ENCODE measurements at places on chromosomes 1 and 21.
A peak's percentile ranks its signal among the peaks of the same experiment; 100 is the strongest.

GRCh38 chr1:187996780-187997179 lies 1168.0 kb downstream of the PLA2G4A start:
- no peak for DNase-seq

- no peak for DNase-seq
These were observed 90.1 kb upstream of the BCL10 start for GRCh38 chr1:85366391-85367170.

- no peak for DNase-seq
These were observed 234.4 kb downstream of the KCNT2 start for GRCh38 chr1:196373798-196374197.

GRCh38 chr1:108533351-108534083 lies 26.4 kb upstream of the EEIG2 start:
- no peak for DNase-seq

DNA sequence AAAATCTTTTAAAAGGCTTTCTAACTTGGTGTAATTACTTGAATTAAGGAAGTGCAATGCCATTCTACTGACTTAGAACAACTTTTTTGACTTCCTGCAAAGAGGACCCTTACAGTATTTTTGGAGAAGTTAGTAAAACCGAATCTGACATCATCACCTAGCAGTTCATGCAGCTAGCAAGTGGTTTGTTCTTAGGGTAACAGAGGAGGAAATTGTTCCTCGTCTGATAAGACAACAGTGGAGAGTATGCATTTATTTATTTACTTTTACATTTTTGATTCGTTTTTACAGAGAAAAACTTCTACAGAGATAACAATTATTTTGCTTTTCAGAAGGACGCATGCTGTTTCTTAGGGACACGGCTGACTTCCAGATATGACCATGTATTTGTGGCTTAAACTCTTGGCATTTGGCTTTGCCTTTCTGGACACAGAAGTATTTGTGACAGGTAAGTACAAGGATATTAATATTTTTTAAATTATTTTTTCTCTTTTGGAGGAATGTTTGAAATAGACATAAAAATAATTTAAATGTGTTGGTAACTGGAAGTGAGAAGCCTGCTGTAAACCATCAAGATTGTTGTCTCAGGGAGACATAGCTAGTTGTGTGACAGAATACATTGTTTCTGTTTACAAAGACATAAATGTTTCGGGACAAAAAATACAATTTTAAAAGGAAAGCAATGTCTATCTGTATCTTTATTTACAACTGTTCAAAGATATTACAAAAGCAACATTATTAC lies at the start of gene PTPRC:
Gene PTPRC, plus strand, starts transcription at position 147 of the 742 bp plus-strand sequence. Its CDS starts 229 bp downstream, at position 376.
- DNase-seq, result no peak

- no peak for DNase-seq
These were observed 21.8 kb upstream of the POU3F1 start for GRCh38 chr1:38068220-38068979.

- DNase-seq, result no peak
These were observed 30.1 kb downstream of the LRIG2 start for GRCh38 chr1:113103048-113103447.

- DNase-seq, result no peak
These were observed 130.5 kb downstream of the BACH1 start for GRCh38 chr21:29429218-29429617.

GRCh38 chr1:183567584-183567983 lies 22.7 kb downstream of the NCF2 start:
- DNase-seq, result no peak

- peak; percentile 24 for DNase-seq
These were observed 2.9 kb upstream of the CCN1 start for GRCh38 chr1:85577419-85578320.

DNA sequence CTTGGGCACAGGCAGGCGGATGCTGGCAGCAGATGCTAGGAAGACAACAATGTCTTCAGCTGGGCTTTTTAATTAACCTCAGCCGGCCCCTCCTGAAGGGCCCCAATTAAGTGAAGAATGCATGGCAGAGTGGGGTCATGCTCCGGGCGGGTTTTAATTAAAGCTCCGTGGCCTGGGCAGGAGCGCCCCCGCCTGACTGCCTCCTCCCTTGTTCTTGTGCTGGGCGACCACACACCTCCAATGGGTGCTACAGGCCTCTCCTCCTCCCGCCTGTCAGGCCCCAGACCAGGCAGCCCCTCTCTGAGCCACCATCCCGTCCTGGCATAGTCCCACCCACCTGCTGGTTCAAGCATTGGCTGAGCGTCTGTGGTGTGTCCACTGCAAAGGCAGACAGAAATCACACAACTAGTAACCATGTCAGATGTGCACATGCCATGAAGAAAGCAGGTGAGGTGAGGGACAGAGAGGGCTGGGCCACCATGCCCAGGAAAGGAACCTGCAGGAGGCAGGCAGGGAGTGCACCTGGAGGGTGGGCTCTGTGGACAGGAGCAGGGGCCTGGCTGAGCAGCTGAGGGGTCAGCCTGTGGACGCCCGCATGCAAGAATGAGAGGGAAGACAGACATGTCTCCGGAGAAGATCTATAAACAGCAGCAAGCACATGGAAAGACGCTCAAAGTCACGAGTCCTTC lies 8.5 kb upstream of the ARF1 start:
- DNase-seq, result no peak

GRCh38 chr1:115251856-115252255 lies 86.2 kb downstream of the NGF start:
- no peak for DNase-seq

- no peak for DNase-seq
These were observed 148.9 kb upstream of the IRF2BP2 start for GRCh38 chr1:234758851-234759250.

- DNase-seq, result no peak
These were observed 10.6 kb downstream of the CNR2 start for GRCh38 chr1:23902321-23903278.

GRCh38 chr1:226981386-226981817 lies 41.3 kb downstream of the COQ8A start:
- DNase-seq, result no peak

DNA sequence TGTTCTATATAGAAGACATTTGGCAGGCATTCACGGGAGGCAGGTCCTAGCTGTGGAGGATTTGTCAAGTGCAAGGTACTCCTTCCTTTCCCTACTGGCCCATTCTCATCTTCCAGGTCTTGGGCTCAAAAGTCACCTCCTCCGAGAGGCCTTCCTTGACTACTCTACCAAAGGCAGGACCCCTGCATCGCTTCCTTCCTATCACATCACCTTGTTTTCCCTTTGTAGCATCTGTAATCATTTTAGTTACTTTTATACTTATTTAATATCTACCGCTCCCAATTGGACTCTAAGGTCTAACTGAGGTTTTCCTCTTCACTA lies 296.8 kb upstream of the KAZN start:
- no peak for DNase-seq

DNA sequence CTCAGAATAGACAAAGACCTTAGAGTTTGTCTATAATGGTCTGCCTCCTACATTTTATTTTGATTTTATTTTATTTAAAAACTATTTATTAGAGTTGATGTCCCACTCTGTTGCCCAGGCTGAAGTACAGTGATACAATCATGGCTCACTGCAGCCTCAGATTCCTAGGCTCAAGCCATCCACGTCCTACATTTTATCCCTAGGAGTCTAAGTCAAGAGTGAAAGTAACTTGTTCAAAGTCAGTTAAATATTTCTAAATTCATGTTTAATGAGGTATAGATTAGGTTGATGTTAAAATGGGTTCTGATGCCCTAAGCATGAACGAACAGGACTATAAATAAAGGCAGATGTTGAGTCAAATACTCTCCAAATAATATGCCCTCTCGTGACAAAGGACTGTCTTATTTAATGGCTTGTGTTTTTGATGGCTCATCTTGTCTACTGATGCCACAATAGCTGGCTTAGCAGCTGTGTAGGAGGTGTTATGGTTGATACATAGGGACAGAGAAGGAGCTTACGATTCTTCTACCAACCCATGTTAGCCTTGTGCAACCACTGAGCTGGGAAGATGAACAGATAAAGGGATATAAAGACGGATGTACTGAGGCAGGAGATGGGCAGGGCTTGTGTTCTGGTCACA lies 66.0 kb upstream of the CR1L start:
- no peak for DNase-seq

- DNase-seq, result no peak
These were observed 19.8 kb downstream of the PRMT2 start for GRCh38 chr21:46655230-46655629.

DNA sequence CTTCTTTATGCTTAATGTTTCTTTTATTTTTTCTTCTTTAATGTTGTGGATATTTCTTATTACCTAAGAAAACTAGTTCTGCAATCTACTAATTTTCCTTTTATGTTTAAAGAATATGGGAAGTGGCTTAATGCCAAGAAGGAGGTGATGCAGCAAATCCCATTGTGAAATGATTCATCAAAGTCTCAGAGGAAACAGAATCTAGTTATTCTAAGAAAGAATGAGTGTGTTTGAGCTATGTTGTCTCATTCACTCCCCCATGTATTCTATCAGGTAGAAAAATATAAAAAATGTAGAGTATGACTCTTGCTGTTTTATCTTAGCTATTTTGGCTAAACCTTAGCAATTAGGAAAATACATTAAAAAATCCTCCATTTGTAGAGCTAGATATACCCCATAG lies 659.9 kb upstream of the RGS18 start:
- no peak for DNase-seq

- no peak for DNase-seq
These were observed 23.5 kb downstream of the F11R start for GRCh38 chr1:160997323-160998038.

- DNase-seq, result no peak
These were observed 19.9 kb downstream of the IRF2BP2 start for GRCh38 chr1:234589854-234590620.

DNA sequence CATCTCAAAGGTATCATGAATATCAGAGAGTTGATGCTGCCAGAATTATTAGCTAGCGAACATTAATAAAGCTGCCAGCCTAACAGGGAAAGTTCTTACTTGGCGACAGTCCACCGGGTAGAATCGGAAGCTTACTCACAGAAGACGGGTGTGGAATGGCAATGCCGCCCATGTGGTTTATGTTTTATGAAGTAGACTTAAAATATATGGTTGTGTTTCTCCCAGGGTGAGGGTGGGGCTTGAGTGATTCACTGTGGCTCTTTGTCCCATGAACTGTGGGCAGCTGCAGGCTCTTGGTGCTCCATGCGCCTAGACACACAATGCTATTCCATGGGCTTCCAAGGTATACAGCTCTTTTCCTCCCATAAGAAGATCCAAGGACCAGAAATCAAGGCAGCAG lies 162.7 kb downstream of the PIGK start:
- DNase-seq, result no peak

DNA sequence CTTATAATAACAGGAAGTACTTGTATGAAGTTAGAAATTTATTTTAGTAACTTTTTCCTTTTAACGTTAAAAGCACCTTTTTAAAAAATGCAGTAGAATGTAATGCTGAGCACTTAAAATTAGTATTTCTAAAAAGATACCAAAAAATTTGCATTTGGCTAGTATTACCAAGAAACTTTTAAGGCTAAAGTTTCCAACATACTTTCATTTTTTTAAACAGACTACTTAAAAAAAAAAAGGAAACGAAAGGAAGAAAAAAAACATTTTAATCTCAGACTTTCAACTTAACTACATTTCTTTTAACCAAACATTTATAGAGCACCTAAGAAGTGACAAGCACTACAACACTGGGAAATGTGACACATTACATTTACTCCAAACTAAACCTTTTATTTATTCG lies 2.8 kb downstream of the ARID4B start:
- no peak for DNase-seq

DNA sequence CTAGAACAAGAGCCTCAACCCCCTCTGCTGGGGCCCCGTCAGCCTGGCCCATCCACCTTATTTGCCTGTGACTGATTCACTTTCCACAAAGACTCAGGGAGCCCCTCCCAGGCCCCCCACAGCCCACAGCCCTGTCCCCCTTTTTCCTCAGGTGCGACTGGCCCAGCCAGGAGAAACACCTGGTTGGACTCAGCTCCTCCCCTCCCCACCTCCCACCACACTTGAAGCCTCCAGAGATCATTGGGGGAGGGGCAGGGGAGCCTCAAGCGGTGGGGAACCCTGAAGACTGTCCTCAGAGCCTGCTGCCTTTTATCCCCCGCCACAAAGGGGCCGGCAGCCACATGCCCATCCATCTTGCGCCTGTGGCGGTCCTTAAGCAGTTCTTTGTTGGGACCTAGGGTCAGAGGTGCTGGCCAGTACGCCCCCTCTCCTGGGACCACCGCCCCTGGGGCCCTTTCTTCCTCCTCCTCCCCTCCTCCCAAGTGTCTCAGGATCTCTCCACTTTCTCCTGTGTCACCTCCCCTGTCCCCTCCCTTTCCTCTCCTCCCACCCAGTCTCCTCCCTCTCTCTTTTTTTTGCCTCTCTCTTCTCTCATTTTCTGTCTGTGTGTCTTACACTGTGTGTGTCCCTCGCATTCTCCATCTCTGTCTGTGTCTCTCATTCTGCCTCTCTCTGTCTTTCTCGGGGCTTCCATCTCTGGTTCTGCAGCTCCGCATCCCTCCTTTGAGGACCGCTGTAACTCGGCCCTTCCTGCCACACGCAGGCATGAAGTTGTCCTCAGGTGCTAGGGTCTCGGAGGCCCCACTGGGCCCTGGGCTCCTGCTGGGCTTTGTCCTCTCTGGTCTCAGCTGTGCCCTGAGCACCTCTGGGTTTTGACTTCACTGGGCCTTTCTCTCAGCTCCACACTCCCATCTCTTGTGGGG lies 12.2 kb downstream of the CRABP2 start:
- DNase-seq, result no peak

DNA sequence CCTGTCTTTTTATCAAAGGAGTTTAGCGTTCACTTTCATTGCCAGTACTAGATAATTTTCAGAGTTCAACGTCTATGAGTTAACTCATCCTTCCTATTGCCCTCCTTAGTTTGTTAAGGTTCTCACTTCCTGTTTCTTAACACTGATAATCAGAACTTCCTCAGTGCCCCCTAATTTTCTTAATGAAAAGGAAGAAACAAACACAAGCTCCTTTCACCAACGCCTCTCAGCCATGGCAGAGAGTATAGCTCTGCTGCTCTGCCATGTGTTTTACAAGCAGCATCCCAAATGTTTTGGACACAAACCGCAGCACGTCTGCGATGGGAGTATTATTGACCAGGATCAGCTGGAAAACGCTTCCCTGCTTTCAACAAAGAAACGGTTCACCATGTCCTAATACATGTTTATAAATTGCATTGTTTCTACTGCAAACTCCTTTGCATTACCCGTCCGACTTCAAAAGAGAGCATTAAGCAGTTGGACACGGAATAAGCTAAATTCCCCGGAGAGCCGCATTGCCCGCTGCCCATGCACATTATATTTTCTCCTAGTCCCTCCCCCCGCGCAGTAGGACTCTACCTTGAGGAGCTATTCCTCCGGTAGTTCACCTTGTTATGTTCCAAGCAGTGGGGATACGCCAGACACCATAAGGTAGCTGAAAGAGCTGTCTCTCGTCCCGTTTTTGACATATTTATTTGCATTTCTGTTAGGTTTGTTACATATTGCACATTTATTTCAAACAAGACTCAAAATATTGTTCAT lies 561 bp downstream of the OLFM3 start:
- no peak for DNase-seq

GRCh38 chr1:178411756-178412399 lies 84.9 kb downstream of the CLEC20A start:
- DNase-seq, result no peak

GRCh38 chr1:33228935-33229487 lies 27.3 kb upstream of the ZNF362 start:
- no peak for DNase-seq

GRCh38 chr1:46533179-46533864 lies 18.1 kb downstream of the KNCN start:
- DNase-seq, result peak; percentile 35

Measured in hematopoietic multipotent progenitor cell (in vitro differentiated cells).